Lung (tissue), 17 donors: ENCODE measurements at places on chromosomes 2 and 18. TPM values are rescaled to one million over a fixed set of nuclear protein-coding genes. Genes with fewer than 3 reads are reported as not detected.
A peak's percentile ranks its signal among the peaks of the same experiment; 100 is the strongest.

Gene ALPP
- total RNA-seq = 25.8 TPM

Gene UGT1A4
- 0.21 TPM for total RNA-seq

DNA sequence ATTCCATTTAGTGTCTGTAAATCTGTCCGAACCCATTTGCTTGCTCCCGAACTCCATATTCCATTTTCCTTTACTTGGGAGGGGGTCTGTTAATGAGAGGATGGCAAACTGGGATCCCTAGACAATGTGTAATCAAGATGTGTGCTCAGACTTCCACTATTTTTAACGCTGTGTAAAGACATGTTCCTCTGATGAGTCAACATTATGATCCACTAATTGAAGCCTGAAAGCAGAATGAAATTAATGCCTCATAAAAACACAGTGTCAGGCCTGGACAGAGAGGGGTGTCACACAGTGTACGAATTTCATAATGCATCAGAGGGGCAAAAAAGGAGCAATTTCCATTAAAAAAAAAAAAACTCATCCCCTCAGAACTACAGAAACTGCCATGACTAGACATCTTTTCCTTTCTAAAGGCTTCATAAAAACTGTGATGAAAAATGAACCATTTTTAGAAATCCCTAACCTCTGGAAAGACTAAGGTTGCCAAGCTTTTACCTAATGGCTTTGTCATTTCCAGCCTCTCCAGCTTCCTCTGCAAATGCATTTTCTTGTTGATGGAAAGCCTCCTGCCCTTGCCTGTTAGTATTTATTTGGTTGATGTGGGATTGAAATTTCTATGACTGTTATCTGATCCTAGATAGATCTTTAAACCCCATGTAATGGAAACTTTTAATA is 209.2 kb upstream of the DCC start:
- DNase-seq = no peak

Gene PROM2
- total RNA-seq = 5.5 TPM

GRCh38 chr18:79629606-79630005 is 50.0 kb upstream of the CTDP1 start:
- no peak for DNase-seq

DNA sequence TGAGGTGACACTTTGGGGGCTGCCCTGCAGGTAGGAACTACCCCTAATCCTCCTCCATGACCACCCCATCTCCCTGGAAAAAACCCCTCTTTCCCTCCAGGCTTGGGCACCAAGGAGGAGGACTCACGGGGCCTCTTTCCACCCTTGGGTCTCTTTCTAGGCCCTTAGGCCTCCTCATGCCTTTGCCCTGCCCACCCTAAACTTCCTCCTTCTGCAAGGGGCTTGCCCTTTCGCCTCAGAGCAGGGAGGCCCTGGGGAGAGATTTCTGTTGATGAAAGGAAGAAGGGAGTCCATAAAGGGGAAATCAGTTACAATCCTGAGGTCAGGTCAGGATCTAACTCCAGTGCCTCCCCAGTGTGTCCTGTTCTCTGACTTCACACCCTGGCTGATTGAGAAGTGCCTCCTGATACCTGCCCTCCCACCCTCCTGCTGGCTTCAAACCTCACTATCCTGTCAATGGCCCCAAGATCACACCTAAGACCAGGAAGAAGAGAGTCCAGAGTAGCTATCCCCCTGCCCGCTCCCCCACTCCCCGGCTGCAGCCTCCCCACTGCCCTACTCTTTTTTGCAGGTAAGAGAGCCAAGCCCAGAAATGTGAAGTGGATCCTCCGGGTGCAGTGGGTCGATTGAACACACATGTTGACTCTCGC is 16.7 kb upstream of the TNS1 start:
- DNase-seq = no peak

- DNase-seq = no peak
Observed at GRCh38 chr18:2515908-2516625, 55.2 kb downstream of the METTL4 start.

Gene G6PC2
- 0.37 TPM for total RNA-seq

- peak; percentile 75 for DNase-seq
Observed at GRCh38 chr2:218962859-218963492, 3.5 kb downstream of the CDK5R2 start.

Gene RGPD3
- total RNA-seq = 0.71 TPM

Gene IL37
- not detected for total RNA-seq

- DNase-seq = no peak
Observed at GRCh38 chr2:198697794-198698193, 759.9 kb downstream of the SATB2 start.

DNA sequence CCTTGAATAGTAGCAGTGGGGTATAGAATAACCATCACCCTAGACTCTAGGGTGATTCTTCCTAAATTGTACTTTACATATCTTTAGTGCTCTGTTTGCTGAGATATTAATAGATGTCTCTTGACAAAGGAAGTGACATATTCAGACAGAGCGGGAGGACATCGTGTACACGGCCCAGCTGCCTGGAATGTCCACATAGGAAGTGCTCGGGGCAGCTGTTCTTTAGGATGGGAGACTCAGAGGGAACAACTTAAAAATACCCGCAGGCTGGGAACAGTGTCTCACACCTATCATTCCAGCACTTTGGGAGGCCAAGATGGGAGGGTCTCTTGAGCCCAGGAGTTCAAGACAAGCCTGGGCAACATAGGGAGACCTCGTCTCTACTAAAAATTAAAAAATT is 206.1 kb downstream of the FAM210A start:
- no peak for DNase-seq

GRCh38 chr2:19244460-19245363 is 113.7 kb downstream of the OSR1 start:
- DNase-seq = no peak

Gene TSPYL6
- not detected for total RNA-seq

DNA sequence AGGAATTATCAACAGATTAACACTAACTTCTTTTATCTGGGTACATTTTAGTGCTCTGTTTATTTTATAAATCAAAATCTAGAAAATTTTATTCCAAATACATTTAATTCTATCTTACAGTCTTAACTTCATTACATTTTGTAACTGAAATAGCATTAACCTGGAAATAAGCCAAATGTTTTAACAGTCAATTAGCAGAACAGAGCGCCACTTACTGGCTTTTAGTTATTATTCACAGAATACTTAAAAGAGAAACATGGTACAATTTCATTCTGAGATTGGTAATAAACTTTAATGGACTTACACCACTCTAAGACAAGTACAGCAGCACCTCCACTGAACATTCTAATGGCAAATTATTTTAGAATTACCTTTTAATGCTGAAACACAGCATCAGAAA is 38.6 kb downstream of the SS18 start:
- DNase-seq = peak; percentile 76

DNA sequence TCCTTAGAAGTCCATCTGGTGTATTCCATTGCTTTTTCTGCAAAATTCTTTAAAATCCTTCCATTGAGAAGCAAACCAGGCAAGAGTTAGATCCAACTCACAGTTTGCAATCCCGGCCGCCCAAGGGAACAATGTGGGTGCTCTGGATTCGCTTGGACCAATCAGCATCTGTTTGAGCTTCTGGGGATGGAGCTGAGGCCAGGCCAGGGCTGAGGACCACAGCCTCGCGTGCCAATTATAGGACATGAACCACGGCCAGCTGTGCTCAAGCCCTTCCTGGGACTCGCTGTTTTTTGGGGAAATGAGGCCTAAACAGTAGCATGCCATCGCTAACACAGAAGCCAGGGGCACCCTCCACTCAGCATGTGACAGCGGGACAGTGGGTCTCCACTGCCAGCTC is 270.8 kb downstream of the HDAC4 start:
- no peak for DNase-seq

DNA sequence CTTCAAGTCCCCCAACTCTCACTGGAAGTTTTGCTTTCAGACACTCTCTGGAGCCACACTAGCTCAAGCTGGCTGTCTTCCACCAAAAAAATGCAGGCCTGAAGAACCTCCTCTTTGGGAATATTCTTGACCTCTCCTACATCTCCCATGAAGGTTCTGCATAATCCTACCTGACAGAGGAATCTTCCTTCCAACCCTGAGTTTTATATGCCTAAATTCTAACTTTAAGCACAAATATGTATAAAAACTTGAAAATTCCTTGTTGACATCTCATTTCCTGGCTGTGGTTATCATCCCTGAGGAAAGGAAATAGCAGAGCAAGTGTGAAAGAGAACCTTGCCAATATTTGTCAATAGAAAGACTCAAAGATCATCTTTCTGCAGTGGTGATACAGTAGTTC is 249.0 kb downstream of the LPIN1 start:
- DNase-seq = no peak

Gene ANKRD30B
- not detected for total RNA-seq

- DNase-seq = peak; percentile 91
Observed at GRCh38 chr2:42072349-42073118, 24.7 kb downstream of the PKDCC start.

DNA sequence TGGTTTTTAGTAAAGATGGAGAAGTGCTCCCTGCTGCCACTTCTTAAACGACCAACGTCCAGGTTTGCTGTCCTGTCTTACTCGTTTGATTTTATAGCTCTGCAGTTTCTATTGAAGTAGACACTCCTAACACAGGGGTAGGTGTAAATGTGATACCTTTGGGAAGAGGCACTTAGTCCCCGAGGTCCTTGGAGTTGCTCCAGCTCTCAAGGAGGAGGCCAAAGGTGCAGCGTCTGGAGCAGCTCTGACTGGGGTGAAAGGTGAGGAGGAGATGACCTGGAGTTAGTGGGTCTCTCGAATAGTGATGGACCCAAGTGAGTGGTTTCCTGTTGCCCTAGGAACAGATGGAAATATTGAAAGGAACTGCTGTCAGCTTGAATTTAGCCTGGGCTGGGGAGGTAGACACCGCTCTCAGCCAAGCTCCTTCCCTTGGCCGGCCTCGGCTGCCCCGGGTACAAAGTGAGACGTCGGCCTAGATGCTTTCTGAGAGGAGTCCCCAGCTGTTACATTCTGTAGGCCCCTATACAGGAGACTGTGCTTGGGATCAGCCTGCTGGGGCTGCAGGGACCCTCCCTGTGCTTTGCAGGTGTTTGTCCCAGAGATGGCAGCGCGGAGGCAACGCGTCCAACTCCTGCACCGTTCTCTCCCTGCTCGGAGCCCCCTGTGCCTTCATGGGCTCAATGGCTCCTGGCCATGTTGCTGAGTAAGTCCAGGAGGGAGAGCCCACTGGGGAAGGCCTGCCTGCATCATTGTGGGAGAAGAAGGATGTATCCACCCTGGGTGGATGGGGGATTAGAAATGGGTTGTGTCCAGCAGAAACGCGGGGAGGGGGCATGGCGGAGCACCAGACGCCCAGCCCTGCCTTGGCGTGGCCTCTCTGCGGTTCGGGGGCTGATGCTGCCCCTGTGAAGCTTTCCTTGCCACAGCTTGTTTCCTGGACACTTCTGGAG is 5.4 kb downstream of the KHK start:
- no peak for DNase-seq

DNA sequence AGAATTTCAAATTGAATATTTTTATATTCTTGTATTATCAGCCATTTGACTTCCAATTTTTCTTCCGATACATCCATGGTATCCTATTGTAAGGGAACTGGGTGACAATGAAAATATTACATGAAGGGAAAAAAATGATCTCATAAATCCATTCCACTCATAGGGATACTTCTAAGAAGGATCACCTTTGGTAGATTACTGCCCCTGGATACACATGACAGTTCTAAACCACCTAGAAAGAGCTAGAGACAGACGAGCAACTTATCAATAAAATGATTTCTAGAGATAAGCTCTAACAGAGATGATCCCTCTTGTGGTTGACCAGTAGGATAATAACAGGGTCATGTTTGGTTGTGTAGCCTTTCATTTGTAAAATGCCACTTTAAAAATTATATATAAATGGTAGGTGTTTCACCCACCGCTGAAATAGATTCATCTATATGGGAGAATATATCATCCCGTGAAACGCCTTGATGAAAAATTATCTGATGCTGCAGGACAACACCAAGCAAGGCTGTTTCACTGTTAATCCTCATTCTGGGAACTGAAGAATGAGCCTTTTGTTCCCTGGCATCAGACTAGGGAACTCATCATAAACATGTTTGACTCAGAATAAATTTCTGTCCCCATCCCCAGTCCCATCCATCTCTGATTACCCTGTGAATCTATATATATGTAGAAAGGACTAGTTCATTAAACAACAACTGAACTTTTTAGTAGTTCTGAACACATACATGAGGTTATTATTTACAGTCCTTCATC is 180.0 kb downstream of the TCF4 start:
- DNase-seq = no peak

DNA sequence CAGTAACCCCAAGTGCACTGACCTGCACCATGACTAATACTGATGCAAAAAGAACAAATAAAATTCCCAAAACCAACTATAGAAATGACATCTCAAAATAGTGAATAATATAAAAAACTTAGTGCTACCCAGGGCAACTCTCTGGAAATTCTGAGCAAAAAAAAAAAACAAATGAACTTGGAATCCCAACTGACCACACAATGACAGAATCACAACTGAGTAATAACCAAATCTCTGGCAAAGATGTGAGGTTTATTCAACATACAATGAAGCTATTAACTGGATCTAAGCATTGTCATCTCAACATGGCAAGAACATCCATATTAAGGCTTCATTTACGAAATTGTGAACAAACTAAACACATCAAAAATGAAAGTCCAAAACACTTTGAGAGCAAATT is 22.7 kb downstream of the EXOC6B start:
- DNase-seq = no peak

GRCh38 chr2:135615404-135615803 is 84.1 kb downstream of the R3HDM1 start:
- DNase-seq = no peak

GRCh38 chr18:10135302-10135926 is 221.6 kb downstream of the VAPA start:
- no peak for DNase-seq

- no peak for DNase-seq
Observed at GRCh38 chr2:234423884-234424283, 73.0 kb downstream of the ARL4C start.

DNA sequence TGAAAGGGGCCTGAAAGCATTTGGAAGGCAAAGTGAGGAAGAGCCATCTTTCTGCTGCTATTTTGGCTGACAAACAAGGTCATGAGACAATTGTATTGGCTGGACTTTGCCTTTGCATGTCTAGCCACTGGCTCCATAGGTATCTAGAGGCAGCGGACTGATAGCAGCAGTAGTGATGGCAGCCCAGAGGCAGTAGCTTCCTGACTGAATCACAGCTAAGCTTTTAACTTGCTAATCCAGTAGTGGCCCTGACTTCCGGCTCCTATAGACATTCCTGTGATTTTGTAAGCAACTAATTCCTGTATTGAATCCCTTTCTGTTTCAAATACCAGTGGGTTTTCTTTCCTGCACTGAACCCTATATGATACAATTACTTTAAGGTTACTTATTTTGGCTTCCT is 69.8 kb upstream of the PDE1A start:
- no peak for DNase-seq

Gene DSG2
- 28.0 TPM for total RNA-seq

- DNase-seq = no peak
Observed at GRCh38 chr18:10090668-10091067, 176.9 kb downstream of the VAPA start.
